Osteocyte (in vitro differentiated cells): ENCODE measurements at places on chromosomes 4 and X. TPM values are rescaled to one million over a fixed set of nuclear protein-coding genes. Genes with fewer than 3 reads are reported as not detected.
A peak's percentile ranks its signal among the peaks of the same experiment; 100 is the strongest.

- peaks cover 43% of the 10 kb centered on the region for H3K36me3 ChIP-seq
- no peaks in the 10 kb centered on the region for H3K27me3 ChIP-seq
- DNase-seq: no peak
- peak overlapping the region; percentile 42 for H3K27ac ChIP-seq
Observed at GRCh38 chr4:184409911-184410692, 64.2 kb downstream of the IRF2 start.

DNA sequence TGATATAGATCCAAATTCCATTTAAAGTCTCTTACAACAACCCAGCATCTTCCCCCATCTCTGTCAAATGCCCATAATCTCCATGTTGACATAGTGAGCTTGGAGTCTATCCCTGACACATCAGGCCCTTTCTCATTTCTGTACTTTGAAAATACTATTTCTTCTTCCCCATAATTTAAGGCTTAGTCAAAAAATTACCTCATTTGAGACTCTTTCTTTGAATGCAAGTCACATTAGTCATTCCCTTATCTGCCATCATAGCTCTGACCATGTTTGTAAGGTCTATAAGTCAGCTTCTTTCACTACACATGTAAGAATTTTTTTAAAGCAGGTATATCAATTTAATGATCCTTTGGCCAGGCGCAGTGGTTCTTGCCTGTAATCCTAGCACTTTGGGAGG lies 99.9 kb downstream of the DDX60 start:
- no peak overlapping the region for H3K4me3 ChIP-seq
- no peaks in the 10 kb centered on the region for H3K27me3 ChIP-seq
- peaks cover 15% of the 10 kb centered on the region for H3K4me1 ChIP-seq
- DNase-seq: no peak

DNA sequence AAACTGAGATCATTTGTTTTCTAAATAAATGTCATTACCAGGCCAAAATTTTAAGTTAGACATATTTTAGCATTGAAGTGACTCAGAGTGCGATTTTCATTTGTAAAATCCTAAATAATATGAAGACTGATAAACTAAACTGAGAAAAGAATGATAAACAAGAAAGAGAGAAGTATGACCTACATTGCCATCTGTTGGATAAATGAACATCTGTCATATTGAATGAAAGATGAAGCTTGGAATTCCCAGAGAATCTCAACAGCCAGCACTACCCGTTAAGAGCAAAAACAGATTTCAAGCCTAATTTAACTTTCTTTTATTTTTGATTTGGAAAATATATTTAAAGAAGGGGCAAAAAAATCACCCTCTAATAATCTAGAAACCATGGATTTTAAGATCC lies 591.0 kb upstream of the ATOH1 start:
- no peaks in the 10 kb centered on the region for H3K4me1 ChIP-seq
- peaks cover 2% of the 10 kb centered on the region for H3K27me3 ChIP-seq
- DNase-seq: no peak
- H3K4me3 ChIP-seq: no peak overlapping the region
- H3K36me3 ChIP-seq: no peaks in the 10 kb centered on the region
- H3K27ac ChIP-seq: no peak overlapping the region

GRCh38 chr4:79253924-79254323 lies 71.9 kb downstream of the NAA11 start:
- DNase-seq: no peak
- no peaks in the 10 kb centered on the region for H3K4me1 ChIP-seq
- no peak overlapping the region for H3K4me3 ChIP-seq
- no peaks in the 10 kb centered on the region for H3K36me3 ChIP-seq

- no peaks in the 10 kb centered on the region for H3K36me3 ChIP-seq
- no peak overlapping the region for H3K27ac ChIP-seq
- DNase-seq: no peak
- no peaks in the 10 kb centered on the region for H3K27me3 ChIP-seq
- no peaks in the 10 kb centered on the region for H3K4me1 ChIP-seq
Observed at GRCh38 chrX:39262641-39263040, 461.4 kb downstream of the MID1IP1 start.

DNA sequence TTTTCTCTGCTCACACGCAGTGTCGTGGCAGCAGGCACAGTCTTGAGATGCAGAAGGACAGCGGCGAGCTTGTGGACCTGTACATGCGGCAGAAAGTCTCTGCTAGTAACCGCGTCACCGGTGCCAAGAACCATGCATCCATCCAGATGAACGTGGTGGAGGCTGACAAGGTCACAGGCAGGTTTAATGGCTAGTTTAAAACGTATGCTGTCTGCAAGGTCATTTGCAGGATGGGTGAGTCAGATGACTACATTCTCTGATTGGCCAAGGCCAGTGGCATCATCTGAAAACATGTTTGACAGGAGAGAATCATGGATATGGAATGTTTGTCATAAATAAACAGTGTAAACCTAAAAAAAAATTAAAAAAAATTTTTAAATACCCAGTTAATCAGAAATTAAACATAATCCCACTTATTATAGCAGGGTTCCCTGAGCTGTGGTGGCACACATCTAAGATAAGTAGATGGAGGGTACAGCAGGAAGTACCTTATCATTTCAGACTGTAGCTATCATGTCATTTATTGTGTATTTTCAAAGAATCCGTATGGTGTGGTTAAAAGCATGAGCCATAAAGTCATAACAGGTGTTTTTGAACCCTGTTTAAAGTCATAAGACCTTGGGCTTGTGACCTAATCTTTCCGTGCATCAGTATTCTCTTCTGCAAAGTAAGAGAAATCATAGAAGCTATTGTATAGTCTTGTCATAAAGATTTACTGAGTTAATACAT lies 7.5 kb upstream of the BMP2K start:
- H3K4me3 ChIP-seq: no peak overlapping the region
- H3K27me3 ChIP-seq: no peaks in the 10 kb centered on the region
- no peaks in the 10 kb centered on the region for H3K36me3 ChIP-seq

Gene NEK1
- total RNA-seq: 17.7 and 18.4 TPM in 2 replicates

Gene UNC5C
- 0.70 and 0.71 TPM in 2 replicates for total RNA-seq

Gene PCDH10
- 11.0 and 14.6 TPM in 2 replicates for total RNA-seq
